ENCODE measurements at places on chromosomes 11 and 22.

DNA sequence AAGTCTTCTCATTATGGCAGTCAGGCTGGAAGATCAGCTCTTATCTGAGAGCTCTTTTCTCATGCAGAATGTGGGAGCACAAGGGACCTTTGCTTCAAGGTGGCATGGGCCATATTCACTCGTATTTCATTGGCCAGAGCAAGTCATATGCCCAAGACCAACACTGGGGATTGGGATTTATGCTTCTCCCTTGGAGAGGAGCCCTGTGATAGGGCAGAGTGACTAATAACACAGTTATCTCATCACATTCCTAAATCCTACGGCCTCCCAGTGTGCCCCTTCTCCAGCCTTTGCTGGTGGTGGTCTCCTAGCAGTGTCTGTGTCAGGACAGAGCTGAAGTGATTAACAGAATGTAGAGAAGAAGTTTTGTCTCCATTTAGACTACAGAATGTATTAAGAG, 48.6 kb downstream of the SYT9 start:
- no peak for DNase-seq

GRCh38 chr11:128342511-128343134, 244.7 kb downstream of the ETS1 start:
- DNase-seq, result peak; percentile 60

GRCh38 chr11:3745161-3745560, 52.2 kb downstream of the NUP98 start:
- DNase-seq, result no peak

DNA sequence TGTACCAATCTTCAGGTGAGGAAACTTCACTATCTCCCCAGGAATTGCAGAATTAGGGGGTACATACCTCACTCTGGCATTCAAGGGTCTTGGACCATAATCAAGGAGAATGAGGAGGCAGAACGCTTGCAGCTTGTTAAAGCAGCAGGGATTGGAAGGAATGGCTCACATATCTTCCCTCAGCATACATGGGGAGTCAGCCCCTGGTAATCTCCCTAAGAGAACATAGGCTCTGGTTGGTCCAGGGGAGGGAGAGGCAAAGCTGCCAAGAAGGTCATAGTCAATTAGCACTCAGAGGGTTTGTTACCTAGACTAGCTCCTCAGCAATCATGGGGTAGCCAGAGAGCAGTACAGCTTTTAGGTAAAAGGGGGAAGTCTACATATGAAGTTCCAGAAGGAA, 256.8 kb downstream of the INSC start:
- DNase-seq, result no peak

DNA sequence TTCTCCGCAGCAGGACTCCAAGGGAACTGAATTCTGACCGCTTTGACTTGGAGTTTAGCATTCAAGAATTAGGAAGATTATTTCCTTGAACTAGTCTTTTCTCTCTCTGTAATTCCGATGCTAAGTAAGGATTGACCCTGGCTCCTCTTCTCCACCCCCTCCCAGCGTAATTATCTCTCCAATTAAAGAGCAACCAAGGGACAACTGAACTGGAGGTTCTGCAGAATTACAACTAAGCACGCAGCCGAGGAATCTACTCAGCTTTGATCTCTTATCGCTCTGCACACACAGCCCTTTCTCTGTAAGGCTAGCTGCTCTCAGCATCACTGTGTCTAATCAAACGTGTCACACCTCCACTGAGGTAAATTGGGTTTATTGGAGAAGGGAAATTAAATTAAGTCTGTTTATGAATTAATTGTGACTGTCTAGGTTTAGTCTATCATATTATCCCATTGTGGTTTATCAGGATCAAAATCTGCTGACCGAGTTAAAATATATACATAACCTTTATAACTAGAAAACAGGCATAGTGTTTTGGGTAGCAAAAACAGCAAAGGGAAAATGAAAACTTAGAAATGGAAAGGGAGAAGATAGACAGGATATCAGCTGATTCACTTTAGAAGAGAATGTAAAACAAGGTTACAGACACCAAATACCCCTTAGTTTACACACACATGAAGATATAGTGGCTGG, 241.3 kb upstream of the LARGE1 start:
- no peak for DNase-seq

- DNase-seq, result no peak
Observed at GRCh38 chr11:25535467-25536272, 796.3 kb upstream of the ANO3 start.

- peak; percentile 19 for DNase-seq
Observed at GRCh38 chr11:118522571-118523072, 4.7 kb upstream of the TTC36 start.

DNA sequence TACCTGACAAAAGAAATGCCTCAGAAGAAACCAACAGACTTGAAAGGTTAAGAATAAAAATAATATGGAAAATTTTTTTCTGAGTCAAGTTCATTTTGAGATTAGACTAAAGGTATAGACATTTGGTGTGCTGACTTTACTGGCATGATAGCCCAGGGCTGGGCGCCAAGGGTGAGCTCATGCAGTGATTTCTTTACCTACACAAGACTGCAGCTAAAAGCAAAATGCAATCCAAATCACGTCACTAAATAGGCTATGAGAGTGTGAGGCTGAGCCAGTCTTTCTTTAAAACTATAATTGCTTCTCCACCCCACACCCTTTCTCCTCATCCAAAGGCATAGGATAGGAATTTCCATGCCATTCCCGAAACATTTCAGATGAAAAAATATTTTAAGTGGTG, 196.5 kb downstream of the FAM76B start:
- DNase-seq, result no peak

DNA sequence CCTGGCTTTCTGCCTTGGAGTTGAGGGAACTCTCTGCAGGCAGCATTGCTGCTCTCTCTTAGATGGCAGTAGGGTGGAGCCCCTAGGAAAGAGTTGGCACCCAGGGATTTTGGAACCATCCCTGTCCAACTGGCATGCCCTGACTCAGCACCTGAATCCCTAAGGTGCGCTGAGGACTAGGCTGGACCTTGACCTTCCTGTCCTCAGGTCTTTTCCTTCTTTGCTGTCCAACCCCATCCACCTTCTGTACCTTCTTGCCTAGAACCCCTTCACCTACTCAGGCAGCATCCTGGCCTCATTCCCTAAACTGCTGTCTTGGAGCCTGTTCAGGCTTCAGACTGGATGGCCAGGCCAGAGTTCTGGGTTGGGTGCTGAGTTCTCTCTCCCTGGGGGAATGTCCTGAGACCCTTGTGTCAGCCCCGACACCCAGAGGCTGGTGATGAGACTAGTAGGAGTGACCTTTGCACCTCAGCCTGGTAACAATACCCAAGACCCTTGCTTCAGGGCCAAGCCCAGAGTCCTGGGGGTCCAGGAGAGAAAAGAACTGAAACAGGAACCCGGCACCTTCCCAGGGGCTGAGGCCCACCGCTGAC, 2.5 kb upstream of the POLD4 start:
- no peak for DNase-seq

GRCh38 chr11:93838967-93839366, 11.5 kb downstream of the VSTM5 start:
- DNase-seq, result no peak

GRCh38 chr22:28058036-28058435, 139.0 kb upstream of the PITPNB start:
- no peak for DNase-seq

DNA sequence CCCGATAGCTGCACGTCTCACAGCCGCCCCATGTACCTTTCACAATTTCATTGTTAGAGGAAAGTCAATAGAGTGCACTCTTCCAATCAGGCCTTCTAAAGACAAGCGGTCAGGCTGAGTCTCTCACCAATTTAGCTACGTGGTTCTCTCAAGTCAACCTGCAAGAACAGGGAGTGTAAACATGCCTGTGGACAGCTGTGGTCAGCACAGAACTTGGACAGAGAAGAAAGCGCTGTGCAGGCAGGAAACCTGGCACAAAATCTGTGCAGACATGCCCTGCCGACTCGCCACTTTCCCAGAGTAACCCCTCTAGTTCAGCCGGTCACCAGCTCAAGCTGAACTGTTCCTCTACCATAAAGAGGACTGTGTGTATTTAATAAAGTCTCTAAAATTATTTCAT, 39.5 kb downstream of the CHKA start:
- DNase-seq, result no peak

DNA sequence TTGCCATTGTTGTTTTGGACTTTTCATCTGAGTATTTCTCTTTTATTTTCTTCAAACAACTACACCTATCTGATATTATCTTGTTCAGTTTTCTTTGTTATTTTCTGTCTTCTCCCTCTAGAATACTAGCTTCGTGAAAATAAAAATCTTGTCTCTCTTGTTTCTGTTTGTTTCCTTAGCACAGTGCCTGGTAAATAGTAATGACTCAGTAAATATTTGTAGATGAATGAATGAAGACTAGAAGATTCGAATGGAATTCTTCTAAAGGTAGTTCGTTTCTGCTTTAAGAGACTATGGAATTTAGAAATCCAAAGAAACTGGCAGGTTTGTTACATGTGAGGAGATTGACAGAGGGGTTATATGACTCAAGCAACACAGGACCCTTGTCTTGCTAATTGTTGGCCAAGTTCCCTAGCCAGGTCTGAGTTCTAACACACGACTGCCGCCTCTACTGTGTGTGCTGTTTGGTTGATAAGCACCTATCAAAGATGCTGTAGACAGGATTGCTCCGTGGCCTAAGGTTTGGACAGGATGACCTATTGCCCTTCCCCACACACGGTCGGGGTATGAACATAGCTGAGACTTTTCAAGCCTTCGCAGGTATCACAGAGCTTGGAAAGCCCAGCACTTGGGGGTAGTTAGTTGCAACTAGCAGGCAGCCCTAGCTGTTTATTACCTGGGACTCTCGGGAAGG, 831 bp upstream of the TMEM135 start:
- no peak for DNase-seq

DNA sequence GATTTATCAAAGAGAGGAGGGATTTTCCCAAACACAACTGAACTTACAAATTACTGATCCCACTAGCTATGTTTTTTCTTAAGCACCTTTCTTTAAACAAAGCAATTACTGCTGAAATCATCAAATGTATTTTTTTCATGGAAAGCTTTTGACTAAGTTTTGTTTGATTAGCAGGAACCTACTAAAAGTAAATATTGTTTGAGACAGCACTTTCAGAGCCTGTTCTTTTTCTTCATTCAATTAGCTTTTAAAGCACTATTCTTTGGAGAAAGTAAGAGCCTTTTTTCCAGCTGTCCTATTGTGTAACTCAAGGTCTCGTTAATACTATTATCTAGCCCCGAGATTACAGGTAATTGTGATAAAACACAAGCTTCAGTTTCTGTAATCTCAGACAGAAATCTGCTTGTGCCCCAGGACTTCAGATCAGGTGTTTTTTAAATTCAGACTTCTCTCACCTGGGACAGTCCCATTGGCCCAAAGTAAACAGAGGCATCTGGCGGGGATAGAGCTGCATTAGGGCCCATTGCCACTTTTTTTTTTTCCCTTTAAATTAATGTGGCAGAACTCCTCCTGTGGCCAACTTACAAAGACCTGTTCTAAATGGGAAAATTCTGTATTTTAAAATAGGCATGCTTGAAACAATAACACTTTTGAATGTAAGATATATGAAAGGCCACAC, 11.0 kb downstream of the CSTPP1 start:
- DNase-seq, result peak; percentile 11

DNA sequence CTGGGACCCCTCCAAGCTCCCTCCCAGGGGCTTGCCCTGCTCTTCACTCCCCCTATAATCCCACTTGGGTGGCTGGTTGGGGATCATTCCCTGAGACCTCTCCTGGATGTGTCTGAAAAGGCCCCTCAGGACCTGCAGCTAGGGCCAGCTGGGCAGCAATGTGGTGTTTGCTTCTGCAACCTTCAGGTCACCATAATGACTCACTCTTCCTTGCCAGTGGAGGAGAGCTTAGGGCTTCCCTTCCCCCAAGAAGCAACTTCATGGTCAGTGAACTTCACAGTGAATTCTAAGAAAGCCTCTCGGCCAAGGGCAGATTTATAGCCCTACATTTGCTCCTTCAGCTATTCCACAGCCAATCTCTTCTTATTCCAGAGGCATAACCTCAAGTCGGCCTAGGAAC, 45.1 kb upstream of the TSPAN18 start:
- DNase-seq, result peak; percentile 13

GRCh38 chr22:31155422-31155821, 4.6 kb upstream of the RNF185 start:
- DNase-seq, result no peak

- DNase-seq, result no peak
Observed at GRCh38 chr22:48737461-48738203, 1090.0 kb downstream of the BRD1 start.

DNA sequence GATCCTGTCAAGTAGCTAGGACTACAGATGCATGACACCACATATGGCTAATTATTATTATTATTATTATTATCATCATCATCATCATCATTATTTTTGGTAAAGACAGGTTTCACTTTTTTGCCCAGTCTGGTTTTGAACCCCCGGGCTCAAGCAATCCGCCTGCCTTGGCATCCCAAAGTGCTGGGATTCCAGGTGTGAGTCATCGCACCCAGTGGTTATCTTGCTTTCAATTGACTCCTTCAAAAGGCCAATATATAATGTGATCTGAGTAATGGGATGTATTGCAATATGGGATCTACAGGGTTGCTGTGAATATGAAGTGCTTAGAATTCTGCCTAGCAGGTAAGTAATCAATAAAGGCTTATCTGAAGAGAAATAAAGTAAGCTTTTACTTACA, 221.2 kb downstream of the SBF2 start:
- no peak for DNase-seq

DNA sequence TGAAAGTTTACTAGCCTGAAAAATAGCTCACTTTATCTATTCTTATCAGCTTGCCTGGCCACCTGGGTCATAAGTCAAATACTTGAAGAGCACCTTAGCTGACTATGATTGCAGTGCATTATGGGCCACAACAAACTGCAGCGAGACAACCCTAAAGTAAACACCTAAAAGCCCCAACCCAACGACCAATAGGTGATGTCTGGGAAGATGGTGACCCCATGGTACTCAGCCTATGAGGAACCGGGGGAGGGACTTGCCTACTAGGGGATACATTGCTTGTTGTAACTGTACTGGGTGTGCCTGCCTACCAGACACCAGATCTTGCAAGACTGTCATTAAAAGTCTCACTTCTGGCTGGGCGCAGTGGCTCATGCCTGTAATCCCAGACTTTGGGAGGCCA, 35.6 kb upstream of the APOBEC3A start:
- DNase-seq, result peak; percentile 62

DNA sequence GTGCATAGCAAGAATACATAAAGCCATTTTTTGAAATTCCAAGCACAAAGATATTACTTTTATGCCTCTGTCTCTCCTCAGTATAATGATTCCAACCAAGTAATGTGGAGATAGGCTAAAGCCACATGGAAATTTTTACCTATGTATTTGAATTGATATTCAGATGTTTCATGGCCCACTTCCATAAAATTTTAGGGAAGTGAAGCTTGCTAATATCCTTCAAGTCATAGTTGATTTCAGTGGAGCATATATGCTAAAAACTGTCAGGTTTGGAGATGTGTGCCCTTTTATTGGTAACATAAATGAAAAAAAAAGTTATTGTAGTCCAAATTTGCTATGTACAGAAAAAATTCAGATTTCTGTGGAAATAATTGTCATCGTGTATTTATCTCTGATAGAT, 12.3 kb downstream of the MS4A4E start:
- no peak for DNase-seq

DNA sequence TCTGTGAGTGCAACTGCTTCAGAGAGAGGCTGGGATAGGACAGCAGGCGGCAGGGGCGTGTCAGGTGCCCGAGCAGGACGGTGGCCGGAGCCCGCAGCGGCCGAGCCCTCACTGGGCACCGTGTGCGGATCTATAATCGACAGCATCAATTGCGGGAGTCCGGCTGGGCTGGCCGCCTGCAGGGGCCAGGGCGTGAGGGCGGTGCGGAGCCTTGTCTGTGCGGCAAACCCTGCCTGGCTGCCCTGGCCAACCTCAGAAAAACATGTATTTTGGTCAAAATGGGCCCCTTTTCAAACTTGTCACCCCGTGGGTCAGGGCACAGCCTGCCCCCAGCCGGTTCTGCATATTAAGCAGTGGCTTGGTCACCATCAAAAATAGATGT, 91.3 kb upstream of the KCNQ1OT1 start:
- DNase-seq, result no peak

Data from Caki2 (cell line).